ENCODE measurements at places on chromosomes 3 and 15.

GRCh38 chr3:148680289-148680688 lies 17.4 kb upstream of the AGTR1 start:
- DNase-seq = no peak

DNA sequence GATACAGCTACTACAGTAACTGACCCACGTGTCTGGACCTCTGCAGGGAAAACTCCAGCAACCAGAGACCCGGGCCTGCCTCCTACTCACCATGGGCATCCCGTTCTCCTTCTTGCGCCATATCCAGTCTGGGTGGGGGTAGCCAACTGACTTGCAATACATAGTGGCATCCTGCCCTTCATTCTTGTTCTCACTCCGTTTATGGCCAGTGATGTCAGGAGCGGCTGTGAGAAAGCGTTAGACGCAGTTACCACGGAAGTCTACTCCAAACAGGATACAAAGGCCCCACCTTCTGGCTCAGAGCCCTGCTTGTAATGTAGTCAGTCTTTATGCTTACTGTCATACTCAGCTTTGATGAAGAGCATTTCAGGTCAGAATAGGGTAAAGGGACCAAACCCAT lies 59.6 kb downstream of the NPTN start:
- no peak for DNase-seq

GRCh38 chr3:43159876-43160255 lies 54.0 kb upstream of the POMGNT2 start:
- DNase-seq = no peak

- no peak for DNase-seq
Measured at GRCh38 chr3:159795681-159796175, 192.9 kb upstream of the IL12A start.

DNA sequence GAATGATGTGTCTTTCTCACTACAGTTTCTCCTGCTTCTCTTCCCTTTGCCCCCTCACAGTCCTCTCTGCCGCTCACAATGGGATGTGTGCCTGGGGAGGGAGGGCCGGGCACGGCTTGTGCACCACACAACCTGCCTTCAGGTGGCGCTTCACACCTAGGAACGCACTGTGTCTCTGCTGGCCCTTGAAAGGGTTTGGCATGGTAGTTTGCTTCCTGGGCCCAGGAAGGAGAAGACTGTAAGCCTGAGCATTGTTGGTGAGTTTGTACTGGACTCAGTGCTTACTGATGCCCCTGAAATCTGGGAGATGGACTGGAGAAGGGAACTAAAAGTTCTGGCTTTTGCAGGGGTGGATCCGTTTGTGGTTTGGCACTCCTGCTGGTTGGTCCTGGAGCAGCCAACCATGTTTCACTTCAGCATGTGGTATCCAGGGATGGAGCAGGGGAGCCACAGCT lies 9.2 kb downstream of the ALPK3 start:
- DNase-seq = no peak

GRCh38 chr3:124275412-124275811 lies 283.5 kb upstream of the ROPN1 start:
- DNase-seq = no peak

DNA sequence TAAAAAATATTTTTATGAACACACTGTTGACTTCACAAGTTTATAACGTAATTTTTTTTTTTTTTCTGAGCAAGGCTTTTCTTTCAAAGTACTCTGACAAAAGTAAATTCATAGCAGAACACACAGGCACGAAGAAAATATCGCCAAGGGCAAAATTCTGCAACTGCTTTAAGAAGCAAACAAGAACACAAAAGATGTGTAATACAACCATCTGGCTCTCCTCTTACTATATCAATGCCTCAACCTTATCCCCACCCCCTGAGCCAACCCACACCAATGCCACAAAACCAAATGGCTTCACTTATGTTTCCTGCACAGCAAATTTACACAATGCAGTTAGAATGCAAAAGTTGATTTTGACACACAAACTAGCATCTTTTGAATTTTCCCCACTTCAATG lies 274.2 kb downstream of the FOXP1 start:
- DNase-seq = no peak

- no peak for DNase-seq
Measured at GRCh38 chr3:156536524-156537316, 18.2 kb downstream of the SSR3 start.

GRCh38 chr3:76585794-76586392 lies 454.0 kb upstream of the ROBO2 start:
- DNase-seq = no peak

GRCh38 chr3:74273091-74273490 lies 341.4 kb downstream of the CNTN3 start:
- no peak for DNase-seq

DNA sequence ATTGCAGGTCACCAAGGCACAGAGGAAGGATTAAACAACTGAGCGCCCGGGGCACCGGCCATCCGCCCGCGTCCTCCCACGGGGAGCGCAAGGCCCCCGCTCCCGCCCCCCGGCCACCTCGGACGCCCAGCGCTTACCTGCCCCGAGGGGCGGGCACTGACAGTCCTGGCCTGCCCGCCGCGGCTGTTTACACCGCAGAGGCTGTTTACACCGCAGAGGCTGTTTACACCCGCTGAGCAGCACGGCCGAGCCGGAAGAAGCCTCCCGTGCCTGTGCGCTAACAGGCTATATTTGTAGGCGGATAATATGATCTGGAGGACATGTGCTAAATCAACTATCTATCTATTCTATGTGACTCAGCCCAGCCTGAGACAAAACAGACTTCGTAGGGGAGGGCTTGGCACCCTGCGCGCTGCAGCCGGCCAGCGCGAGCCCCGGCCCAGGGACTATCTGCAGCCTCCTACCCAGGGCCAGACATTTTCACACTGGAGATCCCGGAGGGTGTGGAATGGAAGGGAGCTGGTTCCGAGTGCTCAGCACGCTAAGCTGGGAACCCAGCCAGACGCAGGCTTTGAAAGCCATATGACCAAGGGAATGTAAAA lies at the start of gene LRRC2:
LRRC2 (minus strand) TSS at position 263 of the 602 bp plus-strand sequence. CDS start 14,711 bp downstream, outside the sequence.
- no peak for DNase-seq

- no peak for DNase-seq
Measured at GRCh38 chr3:14144423-14145075, 19.7 kb downstream of the TMEM43 start.

DNA sequence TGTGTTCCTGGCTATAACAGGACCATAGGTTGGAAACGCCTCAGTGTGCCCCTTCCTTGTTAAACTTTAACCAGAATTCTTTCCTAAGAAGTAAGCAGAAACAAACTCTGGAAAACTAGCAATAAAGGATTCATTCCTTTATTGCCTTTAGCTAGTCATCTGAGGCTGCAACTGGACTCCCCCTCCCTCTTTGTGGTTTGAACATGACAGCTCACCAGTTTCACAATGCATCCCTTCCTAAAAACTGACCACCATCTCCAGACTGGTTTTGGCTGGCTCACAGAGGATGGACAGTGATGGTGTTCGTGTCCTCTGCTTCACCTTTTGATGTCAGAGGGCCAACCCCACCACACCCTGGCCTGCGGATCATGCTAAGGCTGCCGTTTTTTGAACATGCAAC lies 27.9 kb upstream of the TGFBR2 start:
- DNase-seq = no peak

GRCh38 chr3:136604961-136605360 lies 147.2 kb downstream of the STAG1 start:
- DNase-seq = no peak

DNA sequence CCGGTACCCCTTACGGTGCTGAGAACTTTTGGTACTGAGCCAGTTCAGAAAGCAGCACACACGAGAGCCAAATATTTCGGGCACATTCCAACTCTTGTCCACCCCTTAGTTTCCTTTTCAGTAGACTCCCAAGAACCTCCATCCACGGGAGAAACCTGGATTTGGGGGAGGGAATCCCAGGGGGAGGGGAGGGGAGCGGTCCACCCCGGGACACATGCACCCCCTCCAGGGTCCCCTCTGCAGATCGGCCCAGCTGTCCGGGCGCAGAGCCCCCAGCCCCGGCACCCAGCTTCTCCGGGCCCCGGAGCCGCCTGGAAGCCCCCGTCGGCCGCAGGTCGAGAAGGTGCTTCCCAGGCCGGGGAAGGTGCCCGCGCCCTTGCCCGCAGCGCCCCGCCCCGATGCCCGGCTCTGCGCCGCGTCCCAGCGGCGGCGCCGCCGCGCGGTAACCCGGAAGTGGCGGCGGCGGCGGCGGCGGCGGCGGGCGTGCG lies 455 bp upstream of the ABHD17C start:
- DNase-seq = no peak

GRCh38 chr3:111810909-111811308 lies 48.2 kb upstream of the PHLDB2 start:
- DNase-seq = no peak

DNA sequence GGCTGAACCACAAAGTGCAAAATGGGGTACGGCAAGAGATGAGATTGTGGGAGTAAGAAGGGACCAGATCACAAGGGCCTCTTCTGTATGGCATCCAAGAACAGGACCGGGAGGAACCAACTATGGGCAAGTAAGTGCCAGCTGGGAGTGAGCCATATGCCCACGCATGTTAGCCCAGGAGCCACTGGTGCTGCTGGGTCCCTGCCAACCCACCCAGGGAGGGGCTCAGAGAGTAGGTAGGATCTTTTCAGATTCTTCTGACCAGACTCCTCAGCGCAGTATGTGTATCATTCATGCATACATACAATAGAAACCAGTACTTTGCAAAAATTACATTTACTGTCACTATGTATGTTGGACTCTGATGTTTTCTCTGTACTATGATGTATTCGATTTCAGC lies 54.0 kb downstream of the RAB11A start:
- DNase-seq = no peak

GRCh38 chr15:70461992-70462391 lies 301.4 kb downstream of the UACA start:
- no peak for DNase-seq

GRCh38 chr3:14202874-14203520 lies 24.4 kb downstream of the LSM3 start:
- no peak for DNase-seq

DNA sequence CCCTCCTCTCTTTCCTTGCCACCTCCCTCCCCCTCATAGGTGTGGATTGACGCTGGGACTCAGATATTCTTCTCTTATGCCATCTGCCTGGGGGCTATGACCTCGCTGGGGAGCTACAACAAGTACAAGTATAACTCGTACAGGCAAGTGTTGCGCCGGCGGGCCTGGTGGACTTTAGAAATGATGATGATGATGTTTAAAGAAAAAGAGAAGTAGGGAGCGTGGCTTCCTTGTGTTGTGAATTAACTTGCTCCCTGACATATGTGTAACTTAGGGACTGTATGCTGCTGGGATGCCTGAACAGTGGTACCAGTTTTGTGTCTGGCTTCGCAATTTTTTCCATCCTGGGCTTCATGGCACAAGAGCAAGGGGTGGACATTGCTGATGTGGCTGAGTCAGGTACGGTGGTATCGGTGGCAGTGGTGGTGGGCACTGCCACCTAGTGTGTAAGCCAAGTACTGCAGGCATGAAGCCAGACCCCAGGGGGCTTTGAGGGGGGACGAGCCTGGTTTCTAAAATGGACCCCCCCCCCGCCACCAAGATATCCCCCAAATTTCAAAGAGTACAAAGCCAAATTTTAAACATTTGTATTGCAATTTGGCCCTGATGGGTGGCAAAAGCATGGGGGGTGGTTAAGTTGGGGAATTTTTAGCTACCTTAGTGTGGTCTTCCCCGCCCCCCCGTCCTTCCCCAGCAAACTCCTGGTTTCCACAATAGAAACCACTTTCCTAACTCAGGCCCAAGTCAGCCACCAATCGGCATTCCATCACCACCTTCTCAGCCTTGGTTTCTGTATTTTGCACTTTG lies 65.6 kb downstream of the SLC6A6 start:
- DNase-seq = no peak

DNA sequence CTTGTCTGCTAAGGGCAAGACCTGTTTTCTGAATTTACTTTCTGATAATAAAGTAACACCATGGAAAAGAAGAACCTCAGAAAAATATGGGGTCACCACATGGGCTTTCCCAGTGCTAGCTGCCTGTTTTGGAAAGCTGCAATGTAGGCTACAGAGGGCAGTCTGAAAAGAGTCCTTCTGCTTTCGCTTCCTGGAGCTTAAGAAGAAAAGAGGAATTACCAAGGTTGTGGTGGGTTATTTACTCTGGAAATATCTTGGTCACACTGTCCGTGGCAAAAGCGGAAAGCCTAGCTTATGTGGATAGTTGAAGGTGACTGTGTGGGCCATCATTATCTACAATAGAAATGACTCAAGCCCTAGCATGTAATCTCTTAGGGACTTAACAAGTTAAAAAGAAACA lies 31.7 kb upstream of the IP6K2 start:
- no peak for DNase-seq

GRCh38 chr15:41323611-41324010 lies 8.8 kb downstream of the OIP5 start:
- DNase-seq = no peak

- DNase-seq = no peak
Measured at GRCh38 chr3:53186726-53187125, 25.7 kb downstream of the PRKCD start.

DNA sequence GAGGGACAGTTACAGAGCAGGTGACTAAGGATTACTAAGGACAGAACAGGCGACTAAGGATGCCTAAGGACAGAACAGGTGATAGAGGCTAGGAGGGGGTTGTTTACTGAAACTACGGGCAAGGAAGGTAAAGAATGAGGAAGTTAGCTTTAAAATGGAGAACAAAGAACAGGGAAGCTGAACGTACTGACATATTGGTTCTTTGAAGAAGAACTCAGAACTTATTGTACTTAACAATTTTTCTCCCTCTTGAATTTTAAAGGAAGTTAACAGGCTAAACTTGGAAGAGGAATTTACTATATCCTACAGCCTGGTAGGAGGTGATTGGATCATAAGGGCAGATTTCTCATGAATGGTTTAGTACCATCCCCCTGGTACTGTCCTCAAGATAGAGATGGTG lies 290.2 kb downstream of the SHQ1 start:
- DNase-seq = no peak

DNA sequence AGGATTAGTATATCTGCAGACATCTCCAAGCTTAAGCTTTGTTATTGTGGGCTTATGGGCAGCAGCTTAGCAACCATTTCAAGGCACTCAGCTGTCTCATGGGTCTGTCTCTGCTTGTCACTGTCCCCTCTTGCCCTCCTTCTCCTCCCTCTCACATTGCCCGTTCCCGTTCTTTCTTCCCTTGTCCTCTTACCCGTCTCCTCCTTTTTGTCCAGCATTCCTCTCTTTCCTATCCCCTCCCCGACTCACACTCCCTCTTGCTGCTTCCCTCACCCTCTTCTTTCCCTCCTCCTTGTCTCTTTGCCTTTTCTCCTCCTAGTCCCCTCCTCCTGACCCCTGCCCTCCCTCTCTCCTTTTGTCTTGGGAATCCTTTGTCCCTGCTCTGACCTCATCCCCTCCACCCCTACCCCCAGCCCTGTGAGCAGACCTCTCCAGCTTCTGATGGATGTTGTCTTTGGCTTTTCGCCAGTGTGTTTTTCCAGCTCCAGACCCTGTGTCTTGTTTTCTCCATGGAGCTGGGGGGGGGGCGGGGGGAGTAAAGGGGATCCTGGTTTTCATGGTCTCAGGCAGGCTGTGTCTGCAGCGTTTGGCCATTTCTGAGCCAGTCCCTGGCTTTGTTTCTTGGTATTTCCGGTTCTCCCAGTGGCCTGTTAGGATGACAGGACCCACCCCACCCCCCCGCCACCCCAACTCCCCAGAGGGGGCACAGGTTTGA lies 47.9 kb upstream of the TRAK1 start:
- DNase-seq = no peak

GRCh38 chr3:161031134-161031533 lies 74.0 kb downstream of the B3GALNT1 start:
- DNase-seq = no peak

- DNase-seq = no peak
Measured at GRCh38 chr3:31226346-31226745, 306.4 kb upstream of the STT3B start.
